M059J (cell line): ENCODE measurements at places on chromosomes 7 and 10.

GRCh38 chr10:52805414-52806285 lies 33.1 kb upstream of the MBL2 start:
- peak; percentile 10 for DNase-seq

GRCh38 chr10:118754229-118754555 lies 578 bp downstream of the CACUL1 start:
- DNase-seq: peak; percentile 67

GRCh38 chr10:107686095-107686494 lies 521.6 kb upstream of the SORCS1 start:
- no peak for DNase-seq

GRCh38 chr7:118104812-118105441 lies 79.0 kb upstream of the LSM8 start:
- DNase-seq: peak; percentile 23

DNA sequence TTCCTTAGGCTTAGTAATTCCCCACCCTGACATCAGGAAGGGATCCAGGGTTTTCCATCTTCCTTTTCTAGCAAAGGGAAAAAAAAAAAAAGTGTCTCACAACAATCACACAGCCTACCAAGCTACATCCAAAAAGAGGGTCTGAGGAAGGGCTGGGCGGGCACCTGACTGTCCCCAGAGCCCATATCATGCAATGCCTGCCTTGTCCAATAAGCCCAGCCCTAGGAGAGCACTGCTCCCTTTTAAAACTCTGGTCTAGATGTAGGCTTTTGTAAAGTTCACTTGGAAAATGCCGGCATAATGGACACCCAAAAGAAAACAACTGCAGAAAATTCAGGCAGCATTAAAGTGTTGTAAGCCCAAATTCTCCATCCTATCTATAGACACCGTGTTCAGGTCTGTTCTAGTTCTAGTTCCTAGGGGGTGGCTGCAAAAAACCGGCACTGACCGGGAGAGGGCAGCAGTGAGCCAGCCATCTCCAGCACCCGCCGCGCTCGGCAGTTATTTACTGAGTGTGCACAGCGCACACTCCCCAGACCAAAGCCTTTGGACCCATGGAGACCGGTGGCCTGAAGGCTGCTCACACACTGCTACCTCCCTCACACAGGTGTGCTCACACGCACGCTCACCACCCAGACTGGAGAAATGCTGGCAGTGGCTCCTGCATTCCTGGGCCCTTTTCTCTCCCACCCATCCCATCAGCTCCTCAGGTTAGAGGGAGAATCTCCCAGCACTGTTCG lies 48.7 kb downstream of the PODXL start:
- DNase-seq: peak; percentile 71

DNA sequence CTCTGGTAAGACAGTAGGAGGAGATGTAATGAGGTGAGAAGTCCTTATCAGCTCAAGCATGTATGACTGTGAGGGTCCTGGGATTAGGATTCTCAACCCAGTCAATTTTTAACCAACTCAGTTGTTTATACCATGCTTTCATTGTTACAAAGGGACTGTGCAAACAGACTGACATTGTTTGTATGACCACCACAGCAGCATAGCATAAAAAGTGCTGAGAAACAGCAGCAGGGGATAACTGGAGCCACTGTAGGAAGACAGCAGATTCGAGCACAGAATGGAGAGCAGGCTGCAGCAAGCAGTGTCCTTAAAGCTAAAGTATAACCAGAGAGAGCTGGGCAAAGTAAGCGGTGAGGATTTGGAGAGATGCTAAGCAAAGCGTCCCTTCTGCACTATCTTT lies 829.5 kb downstream of the REEP3 start:
- DNase-seq: no peak

DNA sequence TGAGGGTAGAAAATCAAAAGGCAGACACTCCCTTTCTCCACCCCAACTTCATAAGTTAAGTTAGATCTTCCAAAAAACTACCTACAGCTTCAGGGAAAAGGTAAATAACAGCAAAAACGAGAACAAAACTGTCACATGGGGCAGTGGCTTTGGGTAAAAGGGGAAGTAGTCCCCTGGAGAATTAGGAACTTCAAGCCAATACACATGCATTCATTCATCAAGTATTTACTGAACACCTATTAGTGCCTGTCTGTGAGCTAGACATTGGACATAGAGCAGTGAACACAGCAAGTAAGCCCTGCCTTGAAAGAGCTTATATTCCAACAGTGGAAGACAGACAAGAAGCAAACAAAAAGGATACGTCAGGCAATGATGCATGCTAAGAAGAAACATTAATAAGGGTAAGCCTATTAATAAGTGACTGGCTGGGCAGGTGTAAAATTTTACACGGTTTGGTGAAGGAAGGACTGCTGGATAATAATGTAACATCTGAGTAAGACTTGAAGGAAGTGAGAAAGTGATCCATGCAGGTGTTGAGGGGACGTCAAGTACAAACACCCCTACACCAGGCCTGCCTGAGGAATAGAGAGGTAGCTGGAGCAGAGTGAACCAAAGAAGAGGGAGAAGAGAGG lies 69.6 kb upstream of the RAPGEF5 start:
- DNase-seq: no peak

GRCh38 chr7:27908534-27909165 lies 168.7 kb downstream of the TAX1BP1 start:
- no peak for DNase-seq

GRCh38 chr10:905503-905902 lies 26.0 kb downstream of the LARP4B start:
- no peak for DNase-seq

- no peak for DNase-seq
These were observed 75.8 kb downstream of the HBP1 start for GRCh38 chr7:107244613-107245012.

DNA sequence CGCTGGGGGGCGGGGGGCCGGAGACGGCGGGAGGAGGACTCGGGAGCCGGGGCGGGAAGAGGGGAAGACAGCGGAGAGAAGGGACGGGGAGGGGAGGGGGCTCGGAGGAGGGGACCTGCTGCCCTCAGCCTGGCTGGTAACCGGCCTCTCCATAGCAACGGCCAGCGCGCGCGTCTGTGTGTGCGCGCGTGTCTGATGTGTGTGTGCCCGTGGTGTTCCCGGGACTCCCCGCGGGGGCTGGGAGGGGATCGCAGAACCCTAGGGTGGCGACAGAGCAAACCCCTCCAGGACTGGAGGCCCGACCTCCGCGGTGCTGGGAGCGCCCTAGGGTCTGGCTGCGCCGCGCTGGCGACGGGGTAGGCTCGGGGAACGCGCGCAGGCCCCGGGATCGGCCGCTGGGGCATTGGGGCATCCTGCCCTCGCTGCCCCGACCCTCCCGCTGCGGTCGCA lies 356.3 kb downstream of the DNAJB6 start:
- DNase-seq: no peak

DNA sequence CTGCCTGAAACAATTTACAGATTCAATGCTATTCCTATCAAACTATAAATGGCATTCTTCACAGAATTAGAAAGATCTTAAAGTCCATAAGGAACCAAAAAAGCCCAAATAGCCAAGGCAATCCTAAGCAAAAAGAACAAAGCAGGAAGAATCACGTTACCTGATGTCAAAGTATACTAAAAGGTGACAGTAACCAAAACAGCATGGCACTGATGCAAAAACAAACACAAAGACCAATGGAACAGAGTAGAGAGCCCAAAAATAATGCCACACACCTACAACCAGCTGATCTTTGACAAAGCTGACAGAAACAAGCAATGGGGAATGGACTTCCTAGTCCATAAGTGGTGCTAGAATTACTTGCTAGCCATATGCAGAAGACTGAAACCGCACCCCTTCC lies 166.0 kb downstream of the KMT2E start:
- no peak for DNase-seq

DNA sequence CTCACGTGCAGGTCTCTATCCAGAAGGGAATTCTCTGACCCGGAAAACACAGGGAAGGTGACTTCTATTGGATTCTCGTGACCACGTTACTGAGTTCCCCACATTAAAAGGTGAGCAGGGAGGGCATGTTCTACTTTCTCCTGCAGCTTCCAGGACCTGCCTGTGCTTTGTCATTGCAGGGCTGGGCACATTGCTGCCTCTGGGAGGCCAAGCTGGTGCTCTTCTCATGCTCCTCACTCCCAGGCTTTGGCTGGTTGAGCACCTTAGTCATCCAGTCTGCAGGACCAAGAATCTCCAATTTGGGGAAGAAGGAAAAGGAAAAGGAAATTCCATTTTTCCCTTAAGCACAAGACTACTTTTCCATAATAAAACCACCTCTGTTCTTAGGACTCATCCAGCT lies 86.5 kb upstream of the TMEM72 start:
- peak; percentile 28 for DNase-seq

DNA sequence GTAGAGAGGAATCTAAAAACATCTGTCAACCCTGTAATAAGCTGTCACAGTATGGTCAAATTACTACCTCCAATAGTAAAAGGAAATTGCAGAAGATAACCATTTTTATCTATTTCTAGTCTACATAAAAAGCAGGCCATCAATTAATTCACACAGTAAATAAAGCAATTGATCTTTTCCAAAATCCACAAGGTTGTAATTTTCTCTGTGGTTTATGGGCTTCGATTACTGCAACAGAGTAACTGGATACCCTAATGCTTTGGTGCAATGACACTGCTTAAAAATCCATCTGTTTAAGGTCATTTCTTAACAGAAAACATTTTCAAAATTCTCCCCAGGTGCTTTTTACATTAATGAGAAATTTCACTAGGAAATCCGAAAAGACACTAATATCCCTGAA lies 23.9 kb downstream of the ESYT2 start:
- DNase-seq: no peak

DNA sequence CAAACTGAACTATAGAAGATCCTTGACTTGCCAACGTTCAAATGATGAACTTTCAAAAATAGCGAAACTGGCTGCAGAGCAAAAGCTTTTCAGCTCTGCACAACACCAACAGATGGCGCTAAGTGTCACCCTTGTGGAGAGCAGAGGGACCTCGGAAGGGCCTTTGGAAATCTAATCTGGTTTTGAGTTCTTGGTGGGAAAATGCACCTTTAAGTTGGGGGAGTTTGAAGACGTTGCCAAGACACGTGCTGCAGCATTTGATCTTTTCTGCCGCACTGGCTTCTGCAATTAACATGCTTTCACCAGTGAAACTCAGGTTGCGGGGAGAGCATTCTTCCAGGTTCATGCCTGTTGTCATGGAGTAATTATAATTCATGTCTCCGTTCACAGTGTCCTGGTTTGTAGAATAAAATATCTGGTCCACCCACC lies 26.3 kb upstream of the WDR11 start:
- peak; percentile 33 for DNase-seq

GRCh38 chr10:100782461-100783244 lies 37.3 kb downstream of the PAX2 start:
- no peak for DNase-seq

DNA sequence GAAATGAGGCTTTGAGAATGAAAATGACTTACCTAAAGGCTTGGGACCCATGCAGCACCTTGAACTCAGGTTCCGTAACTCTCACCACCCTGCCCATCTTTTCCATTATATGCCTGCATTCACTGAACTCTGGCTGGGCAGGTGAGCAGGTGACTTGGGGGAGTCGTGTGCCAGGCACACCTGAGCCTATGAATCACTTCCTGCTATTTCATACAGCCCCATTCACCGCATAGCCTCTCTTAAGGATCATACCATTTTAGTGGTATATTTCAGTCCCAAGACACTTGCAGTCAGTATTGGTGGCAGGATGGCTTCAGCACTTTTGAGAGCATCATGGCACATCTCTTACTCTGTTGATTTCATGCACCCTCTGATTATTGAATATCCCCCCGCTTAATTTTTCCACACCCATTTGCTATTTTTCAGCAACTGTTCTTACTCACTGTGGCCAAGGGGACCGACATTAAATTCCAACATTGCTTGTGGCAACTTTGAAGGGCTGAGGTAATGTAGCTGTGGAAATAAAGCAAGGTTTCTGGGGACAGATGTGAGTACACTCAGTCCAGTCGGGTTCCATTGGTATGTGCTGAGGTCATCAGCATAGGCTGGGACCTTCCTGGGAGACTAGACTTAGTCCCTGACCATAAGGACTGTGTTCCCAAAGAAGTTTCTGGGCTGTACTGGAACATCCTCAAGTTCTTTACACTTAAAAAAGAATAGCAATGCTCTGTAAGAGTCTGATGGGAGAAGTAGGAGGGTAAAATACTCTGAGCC lies 39.8 kb upstream of the ZNF438 start:
- peak; percentile 43 for DNase-seq

GRCh38 chr7:138974675-138975292 lies 6.4 kb downstream of the KIAA1549 start:
- no peak for DNase-seq

DNA sequence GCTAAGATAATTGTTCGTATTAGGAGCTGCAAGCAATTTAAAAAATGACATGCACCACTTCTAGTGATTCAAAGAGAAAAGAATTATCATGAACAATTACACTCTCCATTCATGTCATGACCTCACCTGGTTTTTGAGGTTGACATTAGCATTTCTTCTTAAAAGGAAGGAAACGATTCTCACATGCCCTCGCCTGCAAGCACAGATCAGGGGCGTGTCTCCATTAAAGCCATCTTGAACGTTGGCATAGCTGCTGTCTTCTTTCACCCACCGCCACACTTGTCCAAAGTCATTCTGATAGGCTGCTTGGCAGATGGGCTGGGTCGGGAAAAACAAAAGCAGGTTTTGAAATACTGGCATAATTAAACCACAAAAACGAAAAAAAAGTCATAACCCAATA lies 19.9 kb downstream of the ANKRD22 start:
- no peak for DNase-seq

GRCh38 chr10:43852149-43852548 lies 203.5 kb upstream of the ZNF32 start:
- peak; percentile 18 for DNase-seq

DNA sequence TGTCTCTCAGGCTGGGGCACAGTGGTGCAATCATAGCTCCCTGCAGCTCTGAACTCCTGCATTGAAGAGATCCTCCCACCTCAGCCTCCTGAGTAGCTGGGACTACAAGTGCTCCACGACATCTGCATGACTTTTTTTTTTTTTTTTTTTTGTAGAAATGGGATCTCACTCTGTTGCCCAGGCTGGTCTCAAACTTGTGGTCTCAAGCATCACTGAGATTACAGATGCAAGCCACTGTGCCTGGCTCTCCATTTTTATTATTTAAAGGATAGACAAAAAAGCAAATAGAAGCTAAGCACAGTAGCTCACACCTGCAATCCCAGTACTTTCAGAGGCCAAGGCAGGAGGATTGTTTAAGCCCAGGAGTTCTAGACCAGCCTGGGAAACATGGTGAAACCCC lies 13.0 kb upstream of the KCTD7 start:
- DNase-seq: no peak

DNA sequence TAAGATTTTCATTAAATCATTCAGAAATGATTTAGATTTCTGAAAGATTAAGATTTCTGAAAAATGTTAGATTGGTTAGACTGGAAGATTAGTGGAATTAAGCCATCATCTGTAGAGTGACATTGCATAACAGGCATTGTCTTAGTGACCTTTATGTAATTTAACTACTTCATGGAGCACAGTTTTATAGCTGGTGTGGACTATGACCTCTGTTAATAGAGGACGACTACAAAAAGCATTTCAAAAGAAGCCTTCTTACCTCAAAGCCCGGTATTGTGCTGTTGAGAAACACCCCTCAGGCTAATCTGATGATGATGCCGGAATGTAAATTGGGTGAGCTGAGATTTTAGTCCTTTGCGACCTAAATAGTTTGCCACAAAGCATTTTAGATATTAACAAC lies 55.6 kb downstream of the GALNT11 start:
- DNase-seq: peak; percentile 72

GRCh38 chr10:104297697-104298660 lies 29.0 kb downstream of the GSTO2 start:
- DNase-seq: no peak

GRCh38 chr10:61304746-61305145 lies 148.4 kb downstream of the TMEM26 start:
- DNase-seq: no peak

GRCh38 chr10:48667960-48668590 lies 16.6 kb upstream of the WDFY4 start:
- no peak for DNase-seq
